ENCODE measurements at places on chromosomes 6 and 20. TPM values are rescaled to one million over a fixed set of nuclear protein-coding genes. Genes with fewer than 3 reads are reported as not detected.
A peak's percentile ranks its signal among the peaks of the same experiment; 100 is the strongest.

GRCh38 chr6:128005009-128005408 lies 104.2 kb upstream of the THEMIS start:
- no peak for DNase-seq

- DNase-seq, result peak; percentile 70
Observed at GRCh38 chr6:125597411-125598253, 151.8 kb upstream of the HEY2 start.

GRCh38 chr20:22729180-22729579 lies 144.8 kb upstream of the FOXA2 start:
- DNase-seq, result no peak

DNA sequence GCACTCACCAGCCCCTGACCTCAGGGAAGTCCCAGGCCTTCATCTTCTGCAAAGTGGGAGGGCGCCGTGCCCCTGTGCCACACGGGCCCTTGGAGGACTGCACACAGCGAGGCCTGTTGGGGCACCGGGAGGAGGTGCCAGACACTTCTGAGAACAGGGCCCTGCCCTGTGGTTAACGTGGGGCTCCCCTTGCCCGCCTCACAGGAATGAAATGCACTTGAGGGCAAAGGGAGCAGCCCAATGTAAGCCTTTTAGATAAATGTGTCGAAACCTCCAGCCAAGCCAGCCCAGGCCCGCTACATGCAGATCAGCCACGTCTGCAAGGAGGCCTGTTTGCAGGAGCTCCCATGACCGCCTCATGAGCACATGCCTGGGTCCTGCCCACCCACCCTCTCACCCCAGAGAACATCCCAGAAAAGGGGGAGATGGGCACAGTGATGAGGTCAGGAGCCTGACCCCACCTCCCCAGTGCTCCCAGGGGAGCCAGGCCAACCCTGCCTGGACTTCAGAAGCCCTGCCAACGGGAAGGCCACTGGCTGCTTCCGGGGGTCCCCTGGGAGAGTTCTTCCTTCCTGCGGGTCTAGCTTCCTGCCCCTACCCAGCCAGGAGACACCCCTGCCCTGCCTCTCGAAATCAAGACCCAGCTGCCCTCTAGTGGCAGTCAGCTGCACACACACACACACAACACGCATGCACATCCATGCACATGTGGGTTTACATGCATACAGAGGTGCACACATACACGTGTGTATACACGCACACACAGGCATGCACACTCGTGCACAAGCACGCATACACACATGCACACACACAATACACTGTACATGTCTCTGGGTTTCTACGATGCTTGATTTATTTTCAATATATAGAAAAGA lies 178.7 kb downstream of the TAF4 start:
- peak; percentile 41 for DNase-seq

DNA sequence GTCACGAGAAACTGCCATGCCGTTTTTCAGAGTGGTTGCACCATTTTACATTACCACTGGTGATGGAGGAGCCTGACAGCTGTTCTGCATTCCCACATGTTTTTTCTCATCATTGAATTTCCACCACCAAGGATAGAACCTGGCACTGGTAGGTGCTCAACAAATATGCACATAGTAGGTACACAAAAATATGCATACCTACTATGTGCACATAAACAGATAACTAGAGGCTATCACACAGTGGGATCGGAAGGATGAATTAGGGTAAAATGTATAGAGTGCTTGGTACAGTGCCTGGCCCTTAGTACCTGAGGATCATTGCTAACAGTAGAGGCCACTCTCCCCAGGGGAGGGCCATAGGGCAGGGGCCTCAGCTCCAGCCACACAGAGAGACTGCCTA lies 47.0 kb downstream of the SLC2A10 start:
- DNase-seq, result no peak

DNA sequence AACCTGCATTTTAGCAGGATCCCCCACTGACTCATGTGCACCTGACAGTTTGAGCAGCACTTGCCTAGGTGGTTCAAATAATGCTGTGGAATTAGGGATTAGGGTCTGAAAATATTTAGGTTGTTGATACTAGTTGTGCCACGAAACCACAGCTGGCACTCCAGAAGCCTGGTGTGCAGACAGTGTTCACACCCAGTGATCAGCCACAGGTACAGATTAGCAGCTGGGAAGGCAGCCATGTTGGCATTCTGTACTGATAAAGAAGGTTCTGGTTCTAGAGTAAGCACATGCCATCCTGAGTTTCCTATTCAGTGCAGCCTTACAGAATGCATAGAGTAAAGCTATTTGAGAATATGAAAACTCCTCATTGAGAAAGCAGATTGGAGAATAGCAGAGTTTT lies 30.1 kb downstream of the TMEM74B start:
- DNase-seq, result no peak

GRCh38 chr6:71488186-71488585 lies 199.6 kb downstream of the OGFRL1 start:
- no peak for DNase-seq

GRCh38 chr6:107956586-107957307 lies 1.3 kb downstream of the SEC63 start:
- no peak for DNase-seq

DNA sequence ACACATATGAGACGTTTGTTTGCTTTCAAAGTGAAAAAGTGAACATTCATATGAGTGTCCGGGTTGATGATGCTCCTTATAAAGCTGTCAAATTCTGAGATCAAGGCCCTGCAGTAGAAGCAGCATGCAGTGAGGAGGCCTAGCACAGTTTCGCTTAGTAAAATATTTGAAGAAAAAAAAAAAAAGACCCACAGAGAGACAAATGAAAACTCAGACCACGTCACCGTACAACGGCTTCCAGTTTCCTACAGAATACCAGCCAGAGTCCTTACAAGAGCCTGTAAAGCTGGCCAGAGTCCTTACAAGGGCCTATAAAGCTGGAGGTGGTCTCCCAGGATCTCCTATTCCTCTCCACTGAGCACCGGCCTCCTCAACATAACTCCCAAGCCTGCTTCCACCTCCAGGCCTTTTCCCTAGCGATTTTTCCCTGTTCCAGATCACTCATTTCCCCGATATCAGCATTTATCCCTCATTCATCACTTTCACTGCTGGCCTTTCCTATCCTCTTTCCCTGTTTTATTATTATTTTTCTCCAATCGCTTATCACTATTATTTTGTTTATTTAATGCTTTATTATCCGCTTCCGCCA lies 1.5 kb upstream of the HMGN4 start:
- DNase-seq, result no peak

GRCh38 chr6:85678026-85678601 lies 35.4 kb upstream of the SYNCRIP start:
- DNase-seq, result no peak

DNA sequence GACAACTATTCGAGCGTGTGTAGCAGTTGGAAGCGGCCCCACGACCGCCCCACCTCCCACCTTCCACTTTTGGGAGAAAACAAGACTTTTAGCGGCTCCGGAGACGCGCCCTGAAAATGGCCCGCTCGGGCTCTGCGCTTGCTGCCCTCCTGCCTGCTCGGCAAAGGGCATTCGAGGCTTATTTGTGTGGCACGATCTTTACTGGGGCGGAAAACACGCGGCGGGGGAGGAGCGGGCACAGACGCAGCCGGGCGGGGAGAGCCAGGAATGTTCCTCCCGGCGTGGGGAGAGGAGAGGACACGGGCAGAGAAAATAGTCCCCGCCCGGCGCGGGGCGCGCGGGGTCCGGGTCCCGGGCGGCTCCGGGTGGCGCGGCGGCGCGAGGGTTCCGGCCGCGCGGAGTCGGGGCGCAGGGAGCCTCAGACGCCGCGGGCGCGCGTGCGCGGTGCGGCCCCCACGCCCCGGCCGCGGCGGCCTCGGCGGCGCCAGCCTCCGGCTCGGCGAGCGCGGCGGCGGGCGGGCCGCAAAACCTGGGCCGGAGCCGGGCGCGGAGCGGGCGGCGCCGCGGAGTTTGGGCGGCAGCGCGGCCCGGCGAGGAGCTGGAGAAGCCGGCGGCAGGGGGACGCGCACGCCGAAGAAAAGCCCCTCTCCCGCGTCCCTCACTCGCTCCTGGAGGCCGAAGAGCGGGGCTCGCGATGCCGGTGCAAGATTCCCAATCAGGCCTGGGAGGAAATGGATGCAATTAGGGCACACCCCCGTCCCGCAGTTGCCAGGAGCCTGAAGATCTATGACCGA lies 90.0 kb upstream of the ARID1B start:
- peak; percentile 94 for DNase-seq

DNA sequence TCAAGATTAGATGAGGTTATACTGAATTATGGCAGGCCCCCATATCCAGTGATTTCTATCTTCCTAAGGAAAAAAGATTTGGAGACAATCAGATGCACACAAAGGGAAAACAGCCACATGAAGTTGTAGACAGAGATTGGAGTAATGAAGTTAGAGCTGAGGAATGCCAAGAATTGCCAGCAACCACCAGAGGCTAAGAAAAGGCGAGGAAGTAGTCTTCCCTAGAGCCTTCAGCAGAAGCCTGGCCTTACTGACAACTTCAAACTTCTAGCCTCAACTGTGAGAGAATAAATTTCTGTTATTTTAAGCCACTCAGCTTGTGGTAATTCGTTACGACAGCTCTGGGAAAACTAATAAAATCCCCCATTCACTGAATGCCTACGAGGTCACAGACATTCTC lies 473.9 kb downstream of the COL12A1 start:
- DNase-seq, result no peak

- DNase-seq, result no peak
Observed at GRCh38 chr20:4335722-4336121, 320.4 kb upstream of the RNF24 start.

DNA sequence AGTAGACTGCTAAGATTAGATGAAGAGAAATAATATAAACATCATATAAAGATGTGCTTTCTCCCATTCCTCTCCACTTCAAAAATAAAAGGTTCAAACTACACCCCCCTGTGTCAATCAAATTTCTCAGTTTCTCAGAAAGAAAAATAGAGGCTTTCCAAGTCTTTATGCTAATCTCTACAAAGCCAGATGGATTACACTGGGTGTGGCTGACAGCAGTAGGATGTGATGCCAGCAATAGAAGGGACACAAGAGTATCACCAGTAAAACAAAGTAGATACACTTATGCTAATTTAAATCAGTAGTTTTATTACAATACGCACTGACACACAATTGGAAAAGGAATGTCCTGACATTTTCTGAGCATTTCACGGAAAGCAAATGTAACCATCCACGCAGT lies 353.4 kb downstream of the RNGTT start:
- DNase-seq, result no peak

- no peak for DNase-seq
Observed at GRCh38 chr20:62780204-62780603, 16.1 kb upstream of the MRGBP start.

GRCh38 chr6:19734519-19734918 lies 102.7 kb upstream of the ID4 start:
- DNase-seq, result no peak

GRCh38 chr6:105726902-105727655 lies 324.2 kb upstream of the PREP start:
- DNase-seq, result no peak

GRCh38 chr6:73636048-73636447 lies 17.7 kb downstream of the SLC17A5 start:
- DNase-seq, result no peak

GRCh38 chr20:50222309-50223038 lies 31.8 kb downstream of the CEBPB start:
- DNase-seq, result no peak

- peak; percentile 22 for DNase-seq
Observed at GRCh38 chr20:64116016-64116415, 8.7 kb upstream of the NPBWR2 start.

DNA sequence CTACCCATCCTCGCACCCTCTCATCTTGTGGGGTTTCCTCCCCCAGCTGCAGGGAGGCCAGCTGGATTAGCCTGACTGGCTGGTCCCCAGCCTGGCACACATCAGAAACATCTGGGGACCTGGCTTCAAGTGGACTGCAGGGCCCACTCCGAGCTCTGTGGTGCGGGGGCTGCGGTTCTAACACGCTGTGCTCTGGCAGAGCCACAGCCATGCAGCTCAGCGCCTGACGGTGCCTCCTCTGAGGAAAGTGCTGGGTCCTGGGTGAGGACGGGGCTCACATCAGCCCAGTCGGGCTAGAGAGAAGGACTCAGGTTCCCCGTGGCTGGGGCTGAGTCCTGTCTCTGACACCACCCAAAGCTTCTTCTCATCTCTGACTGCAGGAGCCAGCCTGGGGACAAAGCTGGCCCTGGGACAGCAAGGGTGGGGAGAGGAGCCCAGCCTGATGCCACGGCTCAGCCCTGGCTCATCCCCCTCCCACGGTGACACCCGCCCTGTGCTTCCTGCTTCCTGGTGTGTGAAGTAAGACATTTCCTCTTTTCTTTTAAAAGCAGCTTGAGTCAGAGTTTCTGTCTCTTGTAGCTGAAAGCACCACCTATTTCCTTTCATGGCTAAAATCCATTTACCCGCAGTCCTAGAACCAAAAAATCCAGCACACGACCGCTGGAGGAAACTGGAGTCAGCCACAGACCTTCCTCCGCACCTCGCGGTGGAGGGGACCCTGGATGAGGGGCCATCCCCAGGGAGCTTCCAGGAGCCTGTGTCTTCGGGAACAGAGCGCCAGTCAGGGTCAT lies 127.4 kb upstream of the AFDN start:
- peak; percentile 89 for DNase-seq

- DNase-seq, result peak; percentile 67
Observed at GRCh38 chr6:150891888-150892485, 26.5 kb downstream of the MTHFD1L start.

- peak; percentile 49 for DNase-seq
Observed at GRCh38 chr6:15351631-15352030, 105.8 kb downstream of the JARID2 start.

DNA sequence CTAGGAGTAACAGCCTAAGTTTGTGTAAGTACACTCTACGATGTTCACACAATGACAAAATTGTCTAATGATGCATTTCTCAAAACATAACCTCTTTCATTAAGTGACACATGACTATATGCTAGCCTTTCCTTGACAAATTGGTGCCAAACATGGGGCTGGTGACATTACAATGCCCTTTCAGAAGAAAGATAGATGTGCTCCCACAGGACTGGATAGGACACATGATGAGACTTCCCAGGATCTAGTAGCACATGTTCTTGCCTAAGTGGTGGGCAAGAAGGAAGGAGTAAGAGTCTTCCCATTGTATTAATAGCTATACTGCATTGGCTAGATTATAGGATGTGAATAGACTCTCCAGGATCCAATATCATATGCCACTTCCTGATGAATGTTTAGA lies 21.5 kb downstream of the ZKSCAN3 start:
- DNase-seq, result no peak

GRCh38 chr20:63873477-63873971 lies 8.5 kb downstream of the TPD52L2 start:
- DNase-seq, result peak; percentile 70

The PHF3 gene
- 34.2 TPM for total RNA-seq

The LBP gene
- not detected for total RNA-seq

The C6orf47 gene
- 16.5 TPM for total RNA-seq

The GMPR gene
- total RNA-seq, result 121 TPM

The AHI1 gene
- 8.5 TPM for total RNA-seq

The PXMP4 gene
- 11.7 TPM for total RNA-seq

The TFAP2C gene
- 0.16 TPM for total RNA-seq

The SEMG1 gene
- not detected for total RNA-seq

The SH3BGRL2 gene
- 5.9 TPM for total RNA-seq

Data from Right ventricle myocardium superior (tissue), 1 donor.